ENCODE measurements at places on chromosomes 1 and 21.

DNA sequence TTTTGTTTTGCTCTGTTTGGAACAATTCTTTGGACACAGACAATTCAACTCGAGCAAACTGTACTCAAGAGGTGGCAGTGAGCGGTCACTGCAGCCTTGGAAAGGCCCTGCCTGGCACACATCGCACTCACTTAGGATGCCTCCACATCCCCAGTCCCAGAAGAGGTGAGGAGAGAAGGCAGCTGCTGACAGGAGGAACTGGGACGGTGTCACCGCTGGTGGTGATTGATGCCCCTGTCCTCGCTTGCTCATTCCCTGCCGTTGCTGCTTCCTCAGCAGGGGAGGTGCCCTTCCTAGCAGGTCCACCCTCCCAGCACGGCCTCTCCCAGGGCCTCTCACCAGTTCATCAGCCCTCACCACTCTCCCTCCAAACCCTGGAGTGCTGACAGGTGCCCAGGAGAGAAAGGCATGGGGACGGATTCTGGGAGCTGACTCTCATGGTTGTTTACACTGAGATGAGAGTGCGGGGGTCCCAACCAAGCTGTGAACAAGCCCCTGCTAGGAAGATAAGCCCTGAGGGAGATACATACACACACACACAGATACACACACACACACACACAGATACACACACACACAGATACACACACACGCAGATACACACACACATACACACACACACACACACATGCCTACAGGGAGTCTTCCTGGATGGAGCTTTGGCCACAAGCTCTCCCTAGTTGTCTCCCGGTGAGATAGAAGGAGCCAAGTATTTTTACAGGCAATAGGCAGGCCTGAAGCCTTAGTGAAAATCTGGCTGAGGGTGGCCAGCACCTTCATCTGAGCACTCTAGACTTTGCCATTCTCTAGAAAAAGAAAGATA lies 101.1 kb downstream of the CDC7 start:
- no peak for DNase-seq

GRCh38 chr21:16241016-16241415 lies 511.2 kb downstream of the USP25 start:
- no peak for DNase-seq

DNA sequence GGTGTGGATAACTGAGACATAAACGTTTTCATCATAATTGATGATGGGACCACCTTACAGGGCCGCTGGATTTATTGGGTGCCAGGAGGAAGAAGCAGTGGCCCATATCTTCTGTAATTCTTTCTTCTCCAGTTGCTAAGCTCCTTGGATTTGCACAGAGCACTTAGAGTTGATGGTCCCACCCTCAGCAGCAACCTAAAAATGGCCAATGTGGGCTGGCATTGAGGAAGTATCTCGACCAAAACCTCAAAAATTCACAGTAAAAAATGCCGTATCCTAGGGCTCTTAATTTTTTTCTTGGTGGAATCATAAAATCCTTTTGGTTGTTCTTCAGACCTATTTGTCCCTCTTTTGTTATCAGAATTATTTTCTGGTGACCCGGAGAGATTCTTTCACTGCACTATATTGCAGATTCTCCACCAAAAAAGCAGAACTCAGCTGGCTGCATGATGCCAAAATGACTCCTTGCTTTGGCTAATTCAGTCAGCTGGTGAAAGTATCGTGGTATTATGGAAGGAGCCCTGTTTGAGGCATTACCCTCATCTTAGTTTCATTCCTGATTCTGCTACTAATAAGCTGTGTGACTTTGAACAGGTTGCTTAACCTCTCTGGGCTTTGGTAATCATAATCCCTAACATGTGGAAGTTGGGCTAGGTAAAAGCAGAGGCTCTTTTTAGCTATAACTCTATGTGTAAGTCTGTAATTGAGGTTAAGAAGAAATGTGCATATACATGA lies 27.6 kb downstream of the KIRREL1 start:
- no peak for DNase-seq

DNA sequence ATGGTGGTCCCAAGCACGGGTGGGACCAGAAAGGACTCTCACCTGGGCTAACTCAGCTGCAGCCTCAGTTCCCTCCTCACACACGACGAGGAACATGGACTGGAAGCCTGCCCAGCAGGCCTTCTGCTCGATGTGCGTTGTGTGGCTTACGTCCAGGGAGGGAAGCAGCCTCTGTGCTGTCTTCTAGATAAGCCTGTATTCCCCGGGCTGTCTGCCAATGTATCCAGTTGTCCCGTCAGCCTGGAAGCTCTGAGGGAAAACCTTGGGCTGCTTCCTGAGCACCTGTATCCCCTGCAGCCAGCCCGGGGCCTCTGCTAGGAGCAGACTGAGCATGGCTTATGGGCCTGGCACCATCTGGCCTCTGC lies 10.5 kb downstream of the PCSK9 start:
- no peak for DNase-seq

- DNase-seq, result no peak
Observed at GRCh38 chr1:90175490-90176167, 180.7 kb downstream of the ZNF326 start.

DNA sequence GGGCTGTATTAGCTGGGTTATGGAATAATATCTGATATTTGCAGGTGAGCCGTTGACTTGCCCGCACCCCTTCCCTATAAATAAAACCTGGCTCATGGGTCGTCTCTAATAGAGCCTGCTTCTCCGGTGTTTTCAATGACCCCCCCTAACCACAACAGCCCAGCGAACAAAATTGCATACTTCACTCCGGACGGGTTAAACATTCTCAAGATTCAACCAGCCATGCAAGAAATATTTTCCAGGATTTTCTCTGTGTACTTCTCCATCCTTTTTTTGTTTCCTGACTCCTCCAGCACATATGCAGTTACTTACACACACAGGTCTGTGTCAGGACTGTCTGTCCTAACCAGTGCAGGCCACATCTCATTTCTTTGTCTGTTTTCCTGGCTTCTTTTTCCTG lies 267.7 kb downstream of the ZNF648 start:
- DNase-seq, result no peak

DNA sequence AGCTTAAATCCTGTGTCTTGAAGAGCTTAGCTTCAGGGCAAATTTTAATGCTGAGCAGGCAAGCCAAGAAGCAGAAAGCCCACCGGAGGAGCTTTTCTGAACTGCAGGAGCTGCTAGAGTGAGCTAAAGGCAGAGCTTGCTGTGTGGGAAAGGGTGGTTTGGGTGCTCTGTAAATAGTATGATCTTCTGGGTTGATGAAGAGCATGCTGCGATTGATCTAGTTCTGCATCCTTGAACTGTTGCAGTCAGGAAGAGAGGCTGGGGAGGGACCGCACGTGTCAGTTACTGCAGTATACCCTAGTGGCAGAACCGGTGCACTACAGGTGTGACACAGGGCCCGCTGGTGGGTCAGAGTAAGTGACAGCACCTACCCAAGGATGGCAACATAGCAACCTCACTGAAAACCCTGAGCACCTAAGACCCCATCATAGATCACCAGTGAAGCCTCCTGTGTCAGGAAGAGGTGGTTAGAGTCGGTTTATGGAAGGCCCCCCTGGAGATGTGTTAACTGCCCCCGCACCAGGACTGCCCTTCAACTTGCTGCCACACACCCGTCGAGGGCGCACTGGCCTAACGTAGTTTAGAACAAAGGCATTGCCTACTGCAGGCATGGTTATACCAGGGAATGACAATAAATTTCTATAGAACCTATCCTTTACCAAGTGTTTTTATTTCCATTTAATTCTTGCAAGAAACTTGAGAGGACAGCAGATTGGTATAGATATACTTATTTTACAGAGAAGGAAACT lies 146.0 kb upstream of the KIAA0040 start:
- DNase-seq, result peak; percentile 39

DNA sequence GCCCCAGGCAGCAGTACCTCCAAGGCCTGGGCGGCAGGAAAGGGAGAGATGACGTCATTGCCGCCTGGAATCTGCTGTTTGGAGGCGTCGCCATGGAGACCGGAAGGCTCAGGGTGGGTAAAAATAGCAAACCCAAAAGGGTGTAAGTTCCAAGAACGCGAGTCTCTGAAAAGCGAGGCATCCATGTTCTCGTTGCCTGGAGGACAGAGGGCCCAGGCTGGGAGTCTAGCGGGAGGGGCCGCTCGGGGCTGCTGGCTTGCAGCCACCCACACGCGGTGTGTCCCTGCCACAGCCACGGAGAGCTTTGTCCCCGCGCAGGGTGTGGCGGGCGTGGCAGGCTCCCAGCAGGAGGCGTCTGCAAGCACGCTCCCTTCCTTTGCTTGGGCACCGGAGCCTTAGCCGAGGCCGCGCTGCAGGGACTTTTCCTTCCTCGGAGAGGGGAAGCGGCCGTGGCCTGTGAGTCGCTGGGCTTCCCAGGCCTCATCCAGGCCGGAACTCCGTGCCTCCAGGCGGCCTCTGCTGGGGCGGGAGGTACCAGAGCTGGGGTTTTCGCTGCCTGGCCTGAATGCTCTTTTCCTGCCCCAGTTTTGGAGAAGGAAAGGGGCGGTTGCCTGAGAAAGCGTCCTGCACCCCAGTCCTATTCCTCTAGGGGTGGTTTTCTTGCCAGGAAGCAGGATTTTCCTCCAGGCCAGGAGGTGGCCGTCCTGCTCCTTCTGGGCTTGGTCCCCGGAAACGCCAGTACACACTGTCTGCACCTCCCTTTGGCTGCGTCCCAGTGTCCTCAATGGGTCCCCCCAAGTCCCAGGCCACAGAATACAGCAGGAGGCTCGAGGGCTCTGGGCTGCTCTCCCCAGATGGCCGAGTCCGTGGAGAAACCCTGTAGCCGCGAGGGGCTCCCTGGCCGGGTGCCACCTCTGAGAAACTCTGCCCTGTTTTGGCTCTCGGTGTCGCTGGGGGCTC lies 15.3 kb upstream of the SKI start:
- DNase-seq, result no peak

DNA sequence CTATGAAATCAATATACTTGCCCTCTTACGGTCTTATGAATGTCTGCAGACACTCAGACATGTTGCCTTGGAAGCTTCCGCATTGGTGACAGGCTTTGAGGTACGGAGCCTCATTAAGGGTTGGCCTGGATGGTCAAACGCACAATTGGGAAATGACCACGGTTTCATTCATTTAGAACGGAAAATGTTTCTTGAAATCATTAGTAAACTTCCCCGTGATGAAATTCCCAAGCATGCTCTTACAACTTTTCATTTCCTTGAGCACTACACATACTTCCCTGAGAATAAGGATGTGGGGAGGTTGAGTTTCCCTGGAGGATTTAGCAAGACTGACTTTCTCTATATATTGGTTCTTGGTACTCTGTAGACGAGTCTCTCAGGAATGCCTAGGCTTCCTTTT lies 146.3 kb downstream of the HLX start:
- no peak for DNase-seq

GRCh38 chr1:150049926-150050325 lies 17.6 kb upstream of the VPS45 start:
- no peak for DNase-seq

- no peak for DNase-seq
Observed at GRCh38 chr1:159900086-159900680, at the start of gene CFAP45. Gene CFAP45 (minus strand): TSS chr1:159900165. CDS start chr1:159900098, 67 bp downstream.

GRCh38 chr1:233025567-233025966 lies 75.2 kb downstream of the NTPCR start:
- no peak for DNase-seq

GRCh38 chr1:165014753-165015152 lies 341.8 kb downstream of the LMX1A start:
- no peak for DNase-seq

DNA sequence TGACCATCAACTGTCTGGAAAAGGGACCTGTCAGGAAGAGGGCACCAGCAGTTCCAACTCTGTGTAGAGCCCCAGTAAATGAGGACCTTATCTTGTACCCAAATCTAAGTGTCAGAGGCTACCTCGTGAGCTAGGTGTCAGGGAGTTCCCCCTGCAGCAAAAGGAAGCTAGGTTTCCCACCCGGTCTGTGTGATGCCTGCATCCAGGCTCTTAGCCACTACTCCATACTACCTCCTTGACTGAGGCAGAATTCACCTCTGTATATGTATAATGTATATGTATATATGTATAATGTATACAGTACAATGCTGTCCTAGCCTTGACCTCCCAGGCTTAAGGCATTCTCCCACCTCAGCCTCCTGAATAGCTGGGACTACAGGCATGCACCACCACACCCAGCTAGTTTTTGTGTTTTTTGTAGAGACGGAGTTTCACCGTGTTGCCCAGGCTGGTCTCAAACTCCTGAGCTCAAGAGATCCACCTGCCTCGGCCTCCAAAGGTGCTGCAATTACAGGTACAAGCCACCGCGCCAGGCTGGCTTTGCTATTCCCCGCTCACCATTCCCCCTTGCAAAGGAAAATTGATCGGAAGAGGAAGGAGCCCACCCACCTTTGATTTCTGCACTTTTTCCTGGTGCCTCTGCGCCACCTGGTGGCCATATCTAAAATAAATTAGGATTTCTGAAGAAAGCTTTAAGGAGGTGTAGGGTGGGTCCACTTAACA lies 15.7 kb upstream of the LUZP1 start:
- no peak for DNase-seq

DNA sequence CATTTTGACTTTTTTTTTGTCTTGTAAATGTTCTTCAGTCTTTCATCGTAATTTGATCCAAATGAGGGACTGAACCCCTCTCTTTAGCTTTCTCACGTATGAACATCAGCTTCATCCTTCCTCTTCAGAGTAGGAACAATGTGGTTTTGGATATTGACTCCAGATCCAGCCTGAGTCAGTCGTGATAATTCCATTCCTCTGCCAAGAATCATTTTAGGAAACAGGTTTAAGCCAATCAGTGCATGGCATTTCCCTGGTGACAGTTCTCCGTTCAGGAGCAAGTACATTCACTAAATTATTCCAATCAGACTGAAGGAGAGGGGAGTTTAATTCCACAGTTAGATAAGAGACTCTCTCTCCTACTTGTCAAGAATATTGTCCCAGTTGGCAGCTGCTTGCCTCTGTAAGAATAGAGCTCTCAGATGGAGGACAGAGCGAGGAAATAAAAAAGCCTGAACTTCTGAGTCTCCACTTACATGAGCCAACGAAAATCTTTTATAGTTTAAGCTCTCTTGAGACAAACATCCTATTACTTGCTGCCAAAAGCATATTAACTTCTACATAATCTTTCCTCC lies 18.6 kb downstream of the RHOU start:
- DNase-seq, result no peak

DNA sequence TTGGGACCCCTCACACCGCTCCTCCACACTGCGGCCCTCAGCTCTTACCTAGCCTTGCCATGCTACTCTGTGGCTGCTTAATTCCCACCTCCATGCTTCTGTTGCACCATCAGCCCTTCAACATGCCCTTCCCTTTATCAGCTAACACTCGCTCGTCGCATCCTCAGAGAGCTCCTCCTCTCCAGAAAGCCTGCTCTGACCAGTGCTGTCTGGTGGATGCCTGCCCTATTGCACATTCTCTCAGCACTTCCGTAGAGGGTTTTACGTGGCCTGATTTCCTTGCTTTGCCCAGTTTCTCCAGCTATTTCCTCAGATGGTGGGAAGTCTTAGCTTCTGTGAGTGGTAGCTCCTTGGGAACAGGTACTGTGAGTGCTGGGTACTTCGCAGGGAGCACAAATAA lies 10.3 kb upstream of the LAD1 start:
- DNase-seq, result no peak

Data from stimulated activated CD4-positive, alpha-beta T cell treated with anti-CD3 and anti-CD28 coated beads, Interleukin-1b, Interleukin-23, amount 100 ng/mL, for 1 hour (primary cell).